Panc1 (cell line): ENCODE measurements at places on chromosomes 12 and 14. TPM values are rescaled to one million over a fixed set of nuclear protein-coding genes. Genes with fewer than 3 reads are reported as not detected.

OVCH1 gene
- not detected for total RNA-seq

FAM161B gene
- total RNA-seq = 2.2 TPM

WNT1 gene
- not detected for total RNA-seq

GRCh38 chr12:76263696-76264095 lies 84.5 kb downstream of the BBS10 start:
- no peak for DNase-seq

PZP gene
- not detected for total RNA-seq

- DNase-seq = no peak
These were observed 92.9 kb upstream of the NEDD1 start for GRCh38 chr12:96814200-96814599.

GRCh38 chr12:121810234-121810817 lies 6.5 kb downstream of the SETD1B start:
- no peak for DNase-seq

- DNase-seq = no peak
These were observed 15.8 kb downstream of the VDR start for GRCh38 chr12:47889040-47889439.

HOXC9 gene
- 37.2 TPM for total RNA-seq
